ENCODE measurements at places on chromosomes 5 and 9.

DNA sequence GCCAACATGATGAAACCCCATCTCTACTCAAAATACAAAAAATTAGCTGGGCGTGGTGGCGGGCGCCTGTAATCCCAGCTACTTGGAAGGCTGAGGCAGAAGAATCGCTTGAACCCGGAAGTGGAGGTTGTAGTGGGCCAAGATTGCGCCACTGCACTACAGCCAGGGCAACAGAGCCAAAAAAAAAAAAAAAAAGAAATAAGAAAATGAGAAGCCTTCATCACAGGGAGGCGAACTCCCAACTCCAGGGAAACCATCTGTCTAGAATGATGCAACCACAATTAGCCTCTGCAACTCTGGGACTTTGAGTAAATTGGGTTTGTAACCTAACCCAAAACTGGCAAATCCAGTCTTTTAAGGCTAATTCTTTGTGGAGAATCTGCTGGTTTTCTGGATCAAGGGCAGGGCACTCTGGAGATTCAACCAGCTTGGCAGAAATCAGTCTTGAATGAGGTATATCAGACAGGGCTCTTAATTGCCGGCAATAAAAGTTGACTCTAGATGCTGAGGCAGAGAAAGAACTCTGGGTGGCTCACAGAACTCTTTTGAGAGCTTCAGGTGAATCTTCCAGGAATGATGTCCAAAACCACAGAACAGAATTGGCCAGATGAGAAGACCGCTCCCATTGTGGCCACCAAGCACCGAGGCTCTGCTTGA is 9.9 kb downstream of the S100Z start:
- peak; percentile 42 for DNase-seq

GRCh38 chr5:178222292-178222691 is 10.3 kb downstream of the PHYKPL start:
- no peak for DNase-seq

DNA sequence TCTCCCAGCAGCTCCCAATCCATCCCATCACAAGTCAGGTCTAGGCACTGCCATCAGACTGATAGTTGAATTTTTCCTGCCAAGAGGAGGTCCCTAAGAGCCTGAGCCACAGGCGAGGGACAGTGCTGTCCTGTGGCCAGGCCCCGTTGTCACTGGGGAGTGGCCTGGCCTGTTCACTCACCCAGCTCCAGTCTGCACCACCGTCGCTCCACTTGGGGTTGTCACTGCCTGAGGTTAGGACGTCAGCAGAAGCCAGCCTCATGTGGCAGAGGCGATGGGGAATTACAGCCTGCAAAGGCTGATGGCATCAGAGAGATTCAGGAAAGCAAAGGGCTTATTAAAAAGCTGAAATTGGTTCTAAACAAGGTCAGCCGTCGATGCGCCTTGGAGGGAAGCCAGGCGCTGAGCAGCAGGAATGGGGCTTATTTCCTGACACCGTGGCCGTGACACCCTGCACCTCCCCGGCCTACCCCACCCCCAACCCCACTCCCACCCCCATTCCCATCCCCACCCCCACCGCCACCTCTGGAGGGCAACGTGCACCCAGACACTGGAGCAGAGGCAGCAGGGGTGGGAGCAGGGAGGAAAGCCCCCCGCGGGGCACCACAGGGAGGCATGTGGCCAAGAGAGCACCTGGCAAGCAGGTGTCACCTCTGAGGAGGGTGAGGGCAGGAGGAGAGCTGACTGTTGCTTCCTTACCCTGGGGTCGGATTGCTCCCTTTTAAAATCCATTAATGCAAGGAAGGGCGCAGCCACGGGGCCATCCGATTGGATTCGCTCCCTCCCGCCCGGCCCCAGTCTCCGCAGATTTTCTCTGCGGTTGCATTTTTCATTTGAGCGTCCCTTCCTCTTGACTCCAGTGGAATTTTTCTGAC is 3.1 kb upstream of the DBH start:
- DNase-seq = no peak

GRCh38 chr9:112443200-112443599 is 43.4 kb upstream of the KIAA1958 start:
- no peak for DNase-seq

DNA sequence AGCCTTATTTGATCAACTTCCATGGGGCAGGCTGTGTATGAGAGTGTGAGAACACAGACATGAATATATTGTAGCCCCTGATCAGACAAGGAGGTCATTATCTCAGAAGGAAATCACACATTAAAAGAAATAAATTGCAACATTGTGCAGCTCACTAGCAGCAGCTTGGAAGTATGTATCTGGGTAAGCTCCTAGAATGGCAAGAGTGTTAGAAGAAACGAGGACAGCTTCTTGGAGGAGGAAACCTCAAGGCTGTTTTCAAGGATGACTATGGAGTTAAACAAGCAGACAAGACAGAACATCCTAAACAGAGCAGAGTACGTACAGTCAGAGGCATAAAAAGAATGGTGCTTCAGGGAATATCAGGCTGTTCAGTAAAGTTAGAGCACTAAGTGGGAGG is 511.0 kb downstream of the SLCO4C1 start:
- no peak for DNase-seq

DNA sequence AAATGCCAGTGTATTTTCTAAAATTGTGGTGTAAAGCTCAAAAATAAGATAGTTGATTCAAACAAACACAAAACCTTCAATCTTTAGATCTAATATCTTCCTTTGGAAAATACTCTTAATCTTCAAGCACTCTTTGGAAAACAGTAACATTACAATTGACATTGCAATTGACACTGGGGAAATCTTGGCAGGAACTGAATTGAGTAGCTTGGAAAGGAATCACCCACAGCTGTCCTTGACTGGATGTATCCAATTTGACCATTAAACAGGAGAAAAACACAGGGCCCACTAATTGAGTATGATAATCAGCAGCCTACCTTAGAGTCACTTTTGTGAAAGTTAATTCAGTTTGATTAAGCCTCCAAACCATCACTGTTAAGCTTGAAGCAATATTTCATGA is 776.7 kb downstream of the DTWD2 start:
- no peak for DNase-seq

- DNase-seq = no peak
Observed at GRCh38 chr5:147439254-147439653, 70.6 kb downstream of the DPYSL3 start.

DNA sequence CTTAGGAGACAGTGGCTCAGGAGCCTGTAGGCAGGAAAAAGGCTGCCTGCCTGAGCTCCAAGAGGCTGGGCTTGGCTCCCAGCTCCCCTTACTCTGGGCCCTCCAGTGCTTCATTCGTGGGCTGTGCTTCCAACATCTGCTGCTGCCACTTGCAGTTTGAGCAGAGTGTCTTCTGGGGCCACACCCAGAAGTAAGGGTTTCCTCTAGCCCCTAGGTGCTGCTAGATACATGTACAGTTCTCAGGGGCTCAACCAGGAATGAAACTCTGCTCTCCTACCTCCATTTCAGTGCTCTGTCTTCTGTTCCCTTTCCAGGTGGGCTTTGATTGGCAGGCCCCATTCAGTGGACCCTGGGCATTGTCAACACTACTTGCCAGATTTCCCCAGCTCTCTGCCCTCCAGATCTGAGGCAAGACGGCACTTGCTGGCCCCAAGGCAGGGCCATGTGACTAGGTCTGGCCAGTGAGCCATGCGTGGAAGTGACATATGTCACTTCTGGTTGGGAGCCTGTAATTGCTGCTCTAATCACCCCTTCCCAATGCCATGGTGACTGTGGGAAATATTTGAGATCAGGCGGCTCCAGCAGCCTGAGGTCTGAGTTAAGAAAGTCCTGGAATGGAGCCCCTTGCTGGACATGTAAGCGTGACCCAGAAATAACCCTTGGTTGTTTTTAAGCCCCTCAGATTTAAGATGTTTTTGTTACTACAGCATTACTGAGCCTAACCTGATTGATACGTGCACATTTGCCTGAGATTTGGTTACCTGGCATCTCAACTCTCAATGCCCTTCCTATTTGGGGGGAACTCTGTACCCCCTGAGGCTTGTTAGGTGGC is 9.4 kb upstream of the BOD1 start:
- no peak for DNase-seq

DNA sequence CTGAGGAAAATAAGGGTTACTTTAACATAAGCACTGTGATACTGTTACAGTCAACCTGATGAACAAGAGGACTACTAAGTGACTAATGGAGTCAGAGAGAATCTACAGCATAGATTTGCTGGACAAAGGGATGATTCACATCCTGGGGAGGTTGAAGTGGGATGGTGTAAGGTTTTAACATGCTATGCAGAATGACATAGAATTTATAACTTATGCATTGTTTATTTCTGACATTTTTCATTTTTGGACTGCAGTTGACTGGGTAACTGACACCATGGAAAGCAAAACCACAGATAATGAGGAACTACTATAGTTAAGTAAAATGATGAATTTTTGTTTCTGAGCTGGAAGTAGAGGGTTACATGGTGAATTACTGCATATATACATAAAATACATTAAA is 389.2 kb downstream of the MAT2B start:
- no peak for DNase-seq

DNA sequence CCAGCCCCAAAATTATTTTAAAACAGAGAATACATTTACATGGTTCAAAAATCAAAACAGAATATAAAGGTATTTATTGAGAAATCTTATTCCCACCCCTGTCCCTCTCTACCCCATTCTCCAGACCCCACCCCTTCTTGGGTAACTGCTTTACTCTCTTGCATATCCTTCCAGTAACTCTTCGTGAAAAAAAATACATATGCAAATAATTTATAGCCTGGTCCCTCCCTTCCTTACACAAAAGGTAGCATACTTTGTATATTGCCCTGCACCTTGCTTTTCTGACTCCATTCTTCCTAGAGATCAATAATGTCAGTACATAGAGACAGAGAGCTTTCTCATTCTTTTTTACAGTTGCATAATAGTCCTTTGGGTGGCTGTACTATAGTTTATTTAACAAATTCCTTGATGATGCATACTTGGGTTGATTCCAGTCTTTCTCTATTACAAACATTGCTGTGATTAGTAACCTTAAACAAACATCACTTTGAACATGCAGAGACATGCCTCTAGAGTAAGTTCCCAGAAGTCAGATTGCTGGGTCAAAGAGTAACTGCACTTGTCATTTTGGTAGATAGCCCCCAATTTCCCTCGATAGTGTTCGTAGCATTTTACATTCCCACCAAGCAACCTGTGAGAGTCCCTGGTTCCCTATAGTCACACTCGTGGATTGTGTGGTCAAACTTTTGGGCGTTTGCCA is 47.9 kb downstream of the STOM start:
- peak; percentile 88 for DNase-seq

DNA sequence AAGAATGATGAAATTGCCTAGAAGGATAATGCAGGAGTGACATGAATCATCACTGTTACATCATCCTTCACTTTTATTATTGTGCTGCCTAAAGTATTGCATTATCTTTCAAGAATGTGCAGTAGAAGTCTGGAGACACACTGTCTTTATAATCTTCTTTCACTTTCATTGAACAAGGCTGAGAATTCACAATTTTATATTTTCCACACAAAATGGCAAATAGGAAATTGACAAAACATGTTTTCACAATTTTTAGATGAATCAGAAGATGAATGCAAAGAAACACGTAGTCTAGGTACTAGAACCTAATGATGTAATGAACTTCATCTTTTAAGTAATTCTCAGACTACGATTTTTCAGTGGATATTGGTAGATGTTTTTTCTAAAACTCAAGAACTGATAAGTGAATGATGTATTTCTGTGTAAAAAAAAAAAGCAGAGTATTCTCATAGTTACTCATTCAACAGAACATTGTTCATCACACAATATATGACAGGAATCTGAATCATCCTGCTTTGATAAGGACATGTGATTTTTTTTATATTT is 131.5 kb upstream of the GRHPR start:
- peak; percentile 29 for DNase-seq

DNA sequence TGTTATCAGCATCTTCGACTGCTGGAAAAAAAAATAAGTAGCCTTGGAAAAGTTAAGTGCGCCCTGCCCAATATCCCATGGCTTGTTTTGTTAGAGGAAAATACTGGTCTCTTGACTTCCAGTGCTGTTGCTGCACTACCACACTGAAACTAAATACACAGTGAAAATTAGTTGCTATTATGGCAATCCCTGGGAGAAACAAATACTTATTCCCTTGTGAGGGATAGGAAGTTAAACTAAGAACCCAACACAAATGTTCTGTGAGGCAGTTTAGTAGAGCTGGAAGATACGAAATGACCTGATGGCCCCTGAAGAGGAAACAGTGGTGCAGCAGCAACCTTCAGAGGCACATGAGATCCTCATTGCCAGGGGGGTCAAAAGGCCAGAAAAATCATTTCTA is 164.0 kb downstream of the ARL15 start:
- DNase-seq = no peak

DNA sequence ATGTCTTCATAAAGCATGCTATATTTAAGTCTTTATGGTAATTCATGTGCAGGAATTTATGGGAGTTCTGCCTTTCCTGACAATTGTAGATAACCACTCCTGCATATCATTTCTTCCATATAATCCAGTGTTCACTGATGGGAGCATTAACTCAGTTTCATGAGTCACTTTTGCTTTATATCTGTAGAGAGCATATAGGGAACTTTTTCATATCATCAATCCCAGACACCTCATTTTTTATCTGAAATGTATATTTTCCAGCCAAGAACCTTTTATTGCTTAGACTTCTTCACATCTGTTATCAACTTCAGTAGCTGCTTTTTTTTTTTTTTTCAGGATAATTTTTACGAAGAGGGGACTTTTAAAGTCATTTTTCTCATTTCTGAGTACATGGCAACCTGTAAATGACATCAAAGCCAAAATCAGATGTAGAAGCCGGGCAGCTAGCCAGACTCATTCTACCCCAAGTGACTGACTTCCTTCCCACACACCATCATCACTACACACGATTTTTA is 41.1 kb downstream of the NFX1 start:
- no peak for DNase-seq

DNA sequence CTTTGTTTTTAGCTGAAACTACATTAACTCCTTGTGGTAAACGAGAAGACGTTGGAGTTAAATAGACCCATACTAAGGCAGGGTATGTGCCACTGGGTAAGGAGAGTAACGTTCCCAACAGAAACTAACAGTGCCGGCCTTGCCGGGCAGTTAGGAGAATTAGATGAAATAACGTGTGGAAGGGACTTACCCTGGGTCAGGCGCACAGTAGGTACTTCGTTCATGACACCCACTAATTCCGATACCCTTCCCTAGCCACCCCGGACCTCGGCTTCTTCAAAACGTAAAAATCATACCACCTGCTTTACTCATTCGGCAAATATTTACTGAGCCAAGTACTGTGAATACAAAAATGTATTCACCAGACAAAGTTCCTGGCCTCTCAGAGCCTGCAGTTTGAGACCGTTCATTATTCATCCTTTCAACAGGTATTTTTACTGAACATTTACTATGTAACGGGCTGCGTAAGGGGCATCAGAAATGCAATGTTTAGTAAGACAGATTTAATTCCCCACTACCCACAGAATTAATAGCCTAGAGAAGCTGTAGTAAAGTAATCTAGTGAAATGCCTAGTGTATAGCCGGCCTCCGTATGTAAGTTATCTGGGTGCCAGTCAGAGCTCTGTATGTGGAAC is 3.2 kb upstream of the SMIM23 start:
- DNase-seq = no peak

GRCh38 chr9:125374443-125375309 is 113.0 kb downstream of the GAPVD1 start:
- peak; percentile 23 for DNase-seq

- DNase-seq = no peak
Observed at GRCh38 chr5:58849921-58850667, 267.2 kb downstream of the RAB3C start.
